ENCODE measurements at places on chromosomes 4 and X. TPM values are rescaled to one million over a fixed set of nuclear protein-coding genes. Genes with fewer than 3 reads are reported as not detected.

GRCh38 chr4:114658179-114658578, 59.6 kb downstream of the UGT8 start:
- DNase-seq, result no peak

DNA sequence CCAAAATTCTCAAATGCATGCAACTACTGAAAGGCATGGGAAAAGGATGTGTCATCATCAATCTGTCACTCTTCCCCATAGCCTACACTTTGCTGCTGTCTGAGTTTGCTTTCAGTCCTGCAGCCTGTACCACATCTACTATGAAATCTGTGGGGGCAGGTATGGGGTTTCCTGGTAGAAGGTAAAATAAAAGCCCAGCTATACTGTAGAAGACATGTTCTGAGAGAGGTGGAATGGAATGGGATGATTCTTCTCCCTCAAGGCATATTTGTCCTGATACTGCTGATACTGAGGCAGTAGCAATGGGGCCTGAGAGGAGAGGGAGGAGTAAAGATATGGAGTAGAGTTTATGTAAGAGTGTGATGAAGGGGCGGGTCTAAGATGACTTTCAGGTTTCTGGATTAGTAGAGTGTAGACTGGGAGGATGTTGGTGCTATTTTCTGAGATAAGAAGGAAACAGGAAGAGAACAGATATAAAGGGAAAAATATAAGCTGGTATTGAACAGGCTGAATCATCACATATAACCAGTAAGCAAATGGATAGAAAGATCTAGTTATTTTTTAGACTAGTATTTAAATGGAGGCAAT, 38.7 kb upstream of the GYPA start:
- DNase-seq, result no peak

SHOX gene
- not detected for total RNA-seq

DNA sequence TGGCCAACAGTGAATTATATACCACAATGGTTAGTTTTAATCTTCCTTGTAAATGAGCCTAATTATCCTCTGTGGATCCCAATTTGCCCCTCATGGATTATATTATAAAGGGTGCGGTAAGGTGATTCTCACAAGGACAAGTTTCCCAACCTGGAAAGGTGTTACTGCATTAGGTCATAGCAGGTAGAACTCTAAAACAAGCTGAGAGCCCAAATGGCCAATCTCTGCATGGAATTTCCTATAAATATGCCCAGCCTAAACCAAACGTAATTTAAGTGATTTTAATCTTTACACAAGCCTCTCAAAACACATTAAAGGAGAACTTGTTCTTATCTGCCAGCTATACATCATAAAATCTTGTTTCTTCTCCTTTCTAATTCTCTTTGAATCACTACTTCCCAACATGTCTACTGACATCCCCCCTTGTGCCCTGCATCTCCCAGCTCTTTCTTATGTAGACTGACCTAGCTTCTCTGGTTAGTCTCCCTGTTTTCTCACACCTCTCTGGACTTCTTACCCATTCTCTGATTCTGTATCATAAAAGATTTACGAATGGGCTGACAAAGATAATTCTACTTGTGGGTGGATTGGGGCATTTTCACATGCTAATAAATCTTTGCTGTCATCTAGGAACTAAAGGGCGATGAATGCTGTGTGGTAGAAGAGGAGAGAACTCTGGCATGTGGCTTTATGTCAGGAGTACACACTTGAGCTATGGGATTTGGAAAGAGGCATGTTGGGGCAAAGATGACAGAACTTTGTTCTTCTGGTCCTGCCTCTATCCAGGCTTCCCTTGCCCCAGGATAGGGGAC, 94.3 kb upstream of the PGRMC2 start:
- no peak for DNase-seq

DNA sequence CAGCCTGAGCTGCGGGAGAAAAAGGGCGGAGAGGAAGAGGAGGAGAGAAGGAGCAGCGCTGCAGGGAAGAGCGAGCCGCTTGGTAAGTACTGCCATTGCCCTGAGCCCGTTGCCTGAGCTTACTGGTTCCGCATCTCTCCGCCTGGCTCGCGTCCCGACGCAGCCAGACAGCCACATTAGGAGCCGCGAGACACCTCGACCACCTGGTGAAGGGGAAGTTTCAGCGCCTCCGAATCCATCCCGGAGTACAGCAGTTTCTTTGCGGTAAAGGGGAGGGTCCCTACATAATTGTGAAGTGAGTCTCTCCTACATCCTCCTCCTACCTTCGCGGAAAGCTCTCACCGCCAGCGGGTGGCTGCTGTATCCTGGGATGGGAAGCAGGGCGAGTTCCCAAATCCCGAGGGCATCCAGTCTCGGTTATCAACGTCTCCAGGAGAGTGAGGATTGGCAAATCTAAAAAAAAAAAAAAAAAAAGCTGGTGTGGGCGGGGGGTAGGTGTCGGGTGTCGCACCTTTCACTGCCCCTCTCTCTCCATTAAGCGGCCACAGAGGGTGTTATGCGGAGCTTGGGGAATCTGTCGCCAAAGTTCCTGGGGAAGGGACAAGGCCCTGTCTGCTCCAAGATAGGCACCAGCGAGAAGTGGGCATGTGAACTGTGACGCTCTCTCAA, 7.9 kb downstream of the TBX22 start:
- DNase-seq, result no peak

GRCh38 chrX:107451731-107452130, 2.3 kb downstream of the FRMPD3 start:
- DNase-seq, result no peak

- DNase-seq, result no peak
These were observed 47.5 kb downstream of the PKD2 start for GRCh38 chr4:88054901-88055300.

ITIH6 gene
- total RNA-seq, result not detected

GRCh38 chrX:118164138-118164537, 47.5 kb upstream of the KLHL13 start:
- DNase-seq, result no peak

DNA sequence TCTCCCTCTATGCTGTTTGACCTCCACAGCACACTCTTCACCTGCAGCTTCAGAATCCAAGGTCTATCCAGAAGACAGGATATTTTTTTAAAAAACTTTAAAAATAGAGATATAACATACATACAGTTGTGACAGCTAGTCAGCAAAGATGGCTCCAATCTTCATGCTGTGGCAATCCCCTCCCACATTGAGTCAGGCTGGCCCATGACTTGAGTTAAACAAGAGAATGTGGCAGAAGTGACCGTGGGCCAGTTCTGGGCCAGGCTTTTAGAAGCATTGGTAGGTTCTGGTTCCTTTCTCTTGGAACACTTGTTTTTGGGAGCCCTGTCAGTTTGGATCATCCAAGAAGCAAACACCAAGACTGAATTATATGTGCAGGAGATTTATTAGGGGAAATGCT, 36.1 kb upstream of the REPS2 start:
- no peak for DNase-seq

DNA sequence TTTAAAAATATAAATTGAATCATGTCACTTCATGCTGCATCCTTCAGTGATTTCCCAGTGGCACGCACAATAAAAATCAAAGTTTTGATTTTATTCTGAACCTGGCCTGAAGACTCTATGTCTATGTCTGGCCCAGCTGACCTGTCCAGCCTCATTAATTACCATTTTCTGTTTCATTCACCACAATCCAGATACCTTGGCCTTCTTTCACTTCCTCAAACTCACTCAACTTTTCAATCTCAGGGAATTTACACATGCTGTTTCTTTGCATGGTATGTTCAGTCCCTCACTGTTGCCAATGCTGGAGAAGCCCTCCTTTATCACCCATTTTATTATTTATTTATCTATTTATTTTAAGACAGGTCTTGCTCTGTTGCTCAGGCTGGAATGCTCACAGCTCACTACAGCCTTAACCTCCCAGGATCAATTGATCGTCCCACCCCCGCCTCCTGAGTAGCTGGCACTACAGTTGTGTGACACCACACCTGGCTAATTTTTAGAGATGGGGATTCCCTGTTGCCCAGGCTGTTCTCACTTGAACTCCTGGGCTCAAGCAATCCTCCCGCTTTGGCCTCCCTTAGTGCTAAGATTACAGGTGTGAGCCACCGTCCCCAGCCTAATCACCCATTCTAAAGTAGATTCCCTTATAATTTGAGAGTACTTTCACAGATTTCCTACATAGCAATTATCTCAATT, 43.1 kb downstream of the ZGRF1 start:
- DNase-seq, result no peak

NAP1L5 gene
- 11.7 TPM for total RNA-seq
